Activated naive CD4-positive, alpha-beta T cell (primary cell): ENCODE measurements at places on chromosomes 7 and 10.
A peak's percentile ranks its signal among the peaks of the same experiment; 100 is the strongest.

DNA sequence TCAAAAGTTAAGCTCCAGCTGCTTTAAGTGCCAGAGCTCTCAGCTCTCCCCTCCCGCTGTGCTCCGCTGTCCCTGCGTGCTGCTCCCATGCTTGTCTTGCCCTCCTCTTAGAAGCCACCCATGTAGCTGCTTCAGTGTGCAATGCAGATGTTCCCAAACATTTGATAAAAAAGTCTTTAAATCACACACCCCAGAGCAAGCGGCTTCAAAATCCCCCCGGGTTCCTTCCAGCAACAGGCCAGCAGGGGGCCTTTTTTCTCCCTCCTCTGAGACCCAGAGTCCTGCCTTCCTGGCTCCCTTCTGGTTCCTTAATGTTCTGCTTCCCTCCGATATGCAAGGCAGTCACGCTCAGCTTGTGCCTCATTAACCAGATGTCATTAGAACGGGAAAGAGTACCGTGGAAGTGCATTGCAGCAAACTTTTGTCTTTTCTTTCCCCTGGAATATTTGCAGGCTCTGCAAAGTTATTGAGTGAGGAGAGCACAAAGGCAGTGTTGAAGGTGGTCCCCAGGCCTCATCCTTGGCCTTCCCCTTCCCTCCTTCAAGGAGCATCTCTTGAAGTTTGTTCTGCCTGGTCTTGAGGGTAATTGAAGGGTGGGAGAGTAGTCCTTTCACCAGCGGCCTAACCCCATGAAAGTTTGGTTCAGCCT, 25.5 kb downstream of the LDB3 start:
- peak; percentile 25 for DNase-seq

DNA sequence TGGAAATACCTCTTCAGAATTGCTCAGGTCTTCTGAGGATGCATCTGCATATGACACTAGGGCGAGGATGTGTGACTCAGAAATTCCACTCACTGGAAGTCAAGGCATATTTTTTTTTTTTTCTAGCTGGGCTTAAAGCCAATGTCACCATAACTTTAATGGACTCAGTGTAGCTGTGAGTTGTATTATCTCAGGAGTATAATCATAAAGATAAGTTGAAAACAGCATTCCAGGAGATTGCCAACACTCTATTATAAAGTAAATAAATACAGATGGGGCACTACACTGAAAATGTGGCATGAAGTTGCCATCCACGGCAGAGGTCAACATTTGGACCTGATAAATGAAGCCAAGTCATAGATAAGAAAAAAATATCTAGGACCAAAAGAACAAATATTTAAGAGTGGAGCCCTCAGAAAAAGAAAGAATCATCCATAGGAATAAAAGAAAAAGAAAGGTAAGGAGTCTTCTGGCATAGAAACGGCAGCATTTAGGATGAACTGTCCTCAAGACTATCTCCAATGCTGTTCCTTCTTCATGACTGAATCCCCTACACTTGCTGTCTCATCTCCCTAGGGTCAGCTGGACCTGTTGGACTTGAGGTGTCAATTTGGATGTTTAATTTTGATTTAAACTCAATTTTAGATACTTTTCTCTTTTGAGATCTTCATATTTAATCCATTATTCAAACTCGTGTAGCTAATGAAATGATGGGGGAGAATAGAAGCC, 72.9 kb upstream of the CAV2 start:
- no peak for DNase-seq

GRCh38 chr7:106566672-106567071, 94.3 kb downstream of the CCDC71L start:
- no peak for DNase-seq

DNA sequence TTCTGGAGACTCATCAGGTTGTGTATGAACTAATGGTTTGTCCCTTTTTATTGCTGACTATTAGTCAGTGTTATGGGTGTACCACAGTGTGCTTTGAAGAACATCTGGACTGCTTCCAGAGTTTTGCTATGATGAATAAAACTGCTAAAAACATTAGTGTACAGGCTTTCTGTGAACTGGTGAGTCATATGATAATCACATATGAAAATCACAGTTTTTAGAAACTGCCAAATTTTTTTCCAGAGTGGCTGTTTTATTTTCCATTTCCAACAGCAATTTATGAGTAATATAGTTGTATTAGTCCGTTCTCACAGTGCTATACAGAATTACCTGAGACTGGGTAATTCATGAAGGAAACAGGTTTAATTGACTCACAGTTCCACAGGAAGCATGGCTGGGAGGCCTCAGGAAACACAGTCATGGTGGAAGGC, 281.2 kb upstream of the VSTM2A start:
- no peak for DNase-seq

GRCh38 chr10:51718804-51719291, 19.5 kb upstream of the CSTF2T start:
- DNase-seq: no peak

DNA sequence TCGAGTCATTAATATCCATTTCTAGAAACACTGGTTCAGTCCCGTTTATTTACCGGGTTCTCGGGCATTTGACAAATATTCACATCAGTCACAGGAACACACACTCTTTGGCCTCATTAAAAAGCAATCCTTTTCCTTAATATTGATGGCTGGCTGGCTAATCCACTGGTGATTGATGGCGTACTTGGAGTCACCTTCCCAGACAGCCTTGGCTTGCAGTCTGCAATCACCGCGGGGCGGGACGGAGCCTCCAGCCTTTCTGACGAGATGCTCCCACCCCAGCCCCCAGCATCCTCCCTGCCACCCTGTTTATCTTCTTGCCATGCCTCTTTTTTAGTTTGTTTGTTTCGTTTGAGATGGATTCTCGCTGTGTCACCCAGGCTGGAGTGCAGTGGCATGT, 36.6 kb downstream of the SRRM3 start:
- DNase-seq: no peak

- no peak for DNase-seq
Observed at GRCh38 chr7:82179311-82179710, 264.3 kb downstream of the CACNA2D1 start.

- DNase-seq: no peak
Observed at GRCh38 chr7:105354383-105354782, 34.3 kb downstream of the SRPK2 start.

DNA sequence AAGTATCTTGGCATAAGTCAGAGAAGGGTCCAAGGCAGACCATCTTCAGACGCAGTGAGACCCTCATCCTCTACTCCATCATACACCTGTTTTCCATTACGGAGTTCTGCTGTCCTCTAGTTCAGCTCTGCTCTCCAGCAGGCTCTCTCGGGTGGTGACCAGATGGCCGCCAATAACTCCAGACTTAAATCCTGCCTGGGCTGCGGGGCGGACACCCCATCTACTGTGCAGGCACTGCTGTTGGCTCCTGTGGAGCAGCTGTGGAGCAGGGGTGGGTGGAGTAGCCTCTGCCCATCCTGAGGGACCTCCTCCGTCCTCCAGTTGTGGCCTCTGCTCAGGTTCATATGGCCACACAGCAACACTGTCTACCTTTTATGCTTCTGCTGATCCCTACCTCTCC, 608.1 kb downstream of the SDK1 start:
- DNase-seq: no peak

GRCh38 chr7:137987968-137988367, 13.9 kb downstream of the CREB3L2 start:
- DNase-seq: no peak

DNA sequence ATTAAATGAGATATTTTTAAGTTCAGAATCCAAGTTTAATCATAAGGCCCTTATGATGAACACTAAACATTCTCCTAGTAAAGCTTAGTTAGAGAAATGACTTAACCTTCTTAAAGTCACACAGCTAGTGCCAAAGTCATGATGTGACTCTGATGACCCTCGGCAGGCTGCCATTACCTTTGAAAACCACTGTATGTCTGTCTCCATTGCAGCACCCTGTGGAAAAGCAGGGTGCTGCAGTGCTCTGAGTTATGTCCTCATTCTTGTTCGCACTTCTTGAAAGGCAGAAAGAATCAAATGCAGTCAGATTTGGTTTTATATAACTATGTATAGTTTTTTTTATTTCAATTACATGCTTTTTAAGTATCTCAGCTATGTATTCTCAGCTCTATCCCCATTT, 105.0 kb downstream of the PHTF2 start:
- DNase-seq: no peak

- no peak for DNase-seq
Observed at GRCh38 chr7:134684165-134684564, 37.5 kb downstream of the BPGM start.

- DNase-seq: no peak
Observed at GRCh38 chr7:84228526-84228925, 33.9 kb upstream of the SEMA3A start.

GRCh38 chr7:51129527-51130472, 186.8 kb downstream of the COBL start:
- no peak for DNase-seq

- no peak for DNase-seq
Observed at GRCh38 chr10:30171601-30172000, 112.2 kb upstream of the JCAD start.

DNA sequence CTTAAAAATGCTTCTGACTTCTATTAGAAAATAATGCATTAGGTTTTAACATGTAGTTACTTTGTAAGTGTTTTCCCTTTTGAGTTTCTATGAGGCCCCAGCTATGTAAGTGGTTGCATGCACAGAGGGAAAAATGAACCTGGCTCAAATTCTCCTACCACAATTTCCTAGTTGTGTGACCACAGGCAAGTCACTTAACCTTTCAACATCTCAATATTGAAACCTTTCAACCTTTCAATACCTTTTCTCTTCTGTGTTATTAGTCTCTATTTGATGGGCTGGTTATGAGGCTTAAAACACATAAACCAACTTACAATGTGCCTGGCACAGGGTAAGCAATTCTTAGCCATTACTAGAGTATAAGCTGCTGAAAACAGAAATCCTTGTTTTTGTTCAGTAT, 203.0 kb downstream of the KCND2 start:
- DNase-seq: no peak

GRCh38 chr10:66627156-66627555, 298.7 kb upstream of the LRRTM3 start:
- DNase-seq: no peak

DNA sequence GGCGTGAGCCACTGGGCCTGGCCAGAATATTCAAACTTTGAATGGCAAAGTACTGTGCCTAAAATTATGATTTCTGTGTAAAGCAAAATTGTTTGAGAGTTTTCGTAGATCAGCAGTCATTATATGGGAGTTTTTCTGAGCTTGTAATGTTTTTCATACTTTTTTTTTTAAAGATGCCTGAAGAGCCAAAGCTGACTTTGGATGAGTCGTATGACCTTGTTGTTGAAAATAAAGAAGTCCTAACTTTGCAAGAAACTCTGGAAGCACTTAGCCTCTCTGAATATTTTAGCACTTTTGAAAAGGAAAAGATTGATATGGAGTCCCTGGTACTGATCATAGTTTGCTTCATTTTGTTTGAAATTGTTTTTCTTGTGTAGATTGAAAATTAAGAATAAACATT, 26.7 kb downstream of the SEC23IP start:
- no peak for DNase-seq

GRCh38 chr7:71444130-71444529, 312.2 kb downstream of the GALNT17 start:
- no peak for DNase-seq

- no peak for DNase-seq
Observed at GRCh38 chr10:36712695-36713094, 412.7 kb upstream of the ANKRD30A start.

DNA sequence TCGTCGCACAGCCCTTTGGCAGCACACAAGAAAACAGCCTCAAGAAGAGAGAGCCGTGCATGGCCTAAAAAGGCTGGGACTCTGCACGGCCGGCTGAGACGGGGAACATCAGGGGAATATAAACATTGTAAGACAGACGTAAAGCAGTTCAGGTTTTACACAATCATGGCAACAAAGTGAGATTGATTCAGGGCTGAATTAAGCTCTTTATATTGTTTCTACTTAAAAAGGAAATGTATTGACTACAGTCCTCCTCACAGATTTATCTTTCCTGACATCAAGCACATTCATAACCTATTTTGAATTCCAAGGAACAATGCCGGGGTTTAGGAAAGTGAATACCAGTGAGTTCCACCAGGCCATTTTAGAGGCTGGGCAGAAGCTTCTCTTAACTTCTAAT, 25.2 kb downstream of the SORBS1 start:
- DNase-seq: no peak

DNA sequence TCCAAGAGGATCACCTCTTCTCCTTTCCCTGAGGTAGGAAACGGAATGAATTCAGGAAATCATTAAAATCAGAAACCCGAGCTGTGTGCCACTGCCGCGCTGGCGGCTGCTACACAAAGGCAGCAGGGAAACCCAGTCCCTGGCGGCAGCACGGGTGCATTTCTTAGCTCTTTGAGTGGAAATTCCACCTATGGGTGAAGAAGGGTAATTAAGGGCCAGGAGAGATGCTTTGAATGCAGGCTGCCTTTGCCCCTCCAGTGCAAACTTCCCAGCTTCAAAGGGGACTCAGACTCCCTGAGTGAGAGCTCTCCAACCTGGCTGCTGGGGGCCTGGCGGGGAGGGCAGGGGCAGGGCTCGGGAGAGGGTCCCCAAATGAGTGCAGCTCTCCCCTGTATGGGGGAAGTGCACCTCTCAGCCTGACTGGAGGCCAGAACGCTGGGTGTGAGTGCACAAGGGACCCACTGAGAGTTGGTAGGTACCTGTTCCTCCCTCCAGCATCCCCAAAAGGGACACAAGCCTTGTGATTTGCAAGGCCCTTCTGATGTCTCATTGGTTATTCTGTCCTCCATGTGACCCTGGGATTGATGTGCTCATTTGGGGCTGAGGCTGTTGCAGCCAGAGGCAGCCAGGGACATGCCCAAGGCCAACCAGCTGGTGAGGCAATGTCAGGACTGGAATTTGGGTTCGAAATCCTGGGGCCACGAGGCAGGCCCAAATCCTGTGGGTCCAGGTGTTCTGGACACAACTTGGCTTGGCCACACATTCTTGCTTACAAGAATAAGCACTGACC, 16.3 kb upstream of the ZMIZ1 start:
- no peak for DNase-seq

DNA sequence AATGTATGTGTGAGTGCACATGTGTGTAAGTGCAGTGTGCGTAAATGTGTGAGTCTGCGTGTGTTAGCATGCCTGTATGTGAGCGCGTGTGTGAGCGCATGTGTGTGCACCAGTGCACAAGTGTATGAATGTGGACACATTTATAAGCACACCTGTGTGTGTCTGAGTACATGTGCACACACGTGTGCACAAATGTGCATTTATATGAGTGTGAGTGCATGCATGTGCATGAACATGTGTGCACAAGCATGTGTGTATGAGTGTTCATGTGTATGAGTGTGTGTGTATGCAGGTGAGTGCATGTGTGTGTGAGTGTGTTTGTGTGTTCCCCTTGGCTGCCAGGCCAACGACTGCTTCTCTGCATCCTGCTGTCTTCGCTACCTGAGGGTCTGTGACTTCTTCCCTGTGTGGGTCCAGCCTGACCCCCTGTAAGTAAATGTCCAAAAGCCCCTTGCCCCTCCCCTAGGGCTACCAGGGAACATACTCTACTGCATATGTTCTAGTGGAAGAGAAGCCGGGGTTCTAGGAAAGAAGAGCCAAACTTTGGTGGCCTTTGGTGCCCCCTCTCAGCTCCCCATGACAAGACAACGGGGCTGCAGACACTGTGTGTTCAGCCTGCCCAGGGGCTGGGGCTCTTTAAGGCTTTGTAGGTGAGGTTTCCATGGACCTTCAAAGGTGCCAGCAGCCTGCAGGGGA, 17.0 kb downstream of the GOLGA7B start:
- no peak for DNase-seq
